ENCODE measurements at places on chromosomes 5 and 9.

GRCh38 chr5:159576902-159577301, 246.6 kb upstream of the IL12B start:
- H3K4me1 ChIP-seq, result no peaks in the 10 kb centered on the region
- no peak overlapping the region for H3K4me3 ChIP-seq
- no peaks in the 10 kb centered on the region for H3K36me3 ChIP-seq
- H3K27me3 ChIP-seq, result no peaks in the 10 kb centered on the region

DNA sequence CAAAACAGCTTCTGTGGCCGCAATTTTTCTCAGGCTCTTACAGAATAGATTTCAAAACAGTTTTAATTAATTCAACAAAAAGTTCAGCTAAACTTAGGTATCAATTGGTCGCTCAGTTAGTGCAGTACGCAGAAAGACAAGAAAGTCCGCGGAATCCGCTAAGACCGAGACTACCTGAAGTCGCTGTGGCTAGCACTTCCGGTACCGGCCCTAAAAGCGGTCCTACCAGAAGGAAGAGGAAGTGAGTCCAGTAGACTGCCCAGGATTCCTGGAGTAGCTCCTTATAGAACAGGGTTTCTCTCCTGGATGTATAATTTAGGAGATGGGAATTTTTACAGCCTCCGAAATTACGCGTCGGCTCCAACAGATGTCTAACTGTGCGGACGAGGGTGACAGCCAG, 16.6 kb upstream of the PCDHB2 start:
- no peak for DNase-seq
- no peaks in the 10 kb centered on the region for H3K4me1 ChIP-seq
- H3K27me3 ChIP-seq, result peaks cover 12% of the 10 kb centered on the region
- no peak overlapping the region for H3K27ac ChIP-seq

DNA sequence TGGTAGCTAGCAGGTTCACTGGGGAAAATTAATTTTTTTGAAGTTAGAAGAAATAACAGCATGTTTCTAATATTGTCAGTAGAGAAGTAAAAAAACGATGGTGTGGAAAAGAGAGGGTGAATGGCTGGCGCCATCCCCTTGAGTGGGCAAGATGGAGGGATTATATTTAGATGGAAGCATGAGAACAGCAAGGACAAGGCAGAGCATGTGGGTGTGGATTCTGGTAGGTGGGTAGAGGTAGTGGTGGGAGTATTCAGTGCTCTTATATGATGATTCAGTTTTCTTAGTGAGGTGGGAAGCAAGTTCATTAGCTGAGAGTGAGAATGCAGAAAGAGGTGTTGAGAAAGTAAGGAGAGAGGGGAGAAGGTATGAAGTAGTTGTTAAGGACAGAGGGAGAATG, 188.1 kb downstream of the GABRB2 start:
- H3K4me1 ChIP-seq, result no peaks in the 10 kb centered on the region
- no peak overlapping the region for H3K27ac ChIP-seq
- no peak overlapping the region for H3K4me3 ChIP-seq

DNA sequence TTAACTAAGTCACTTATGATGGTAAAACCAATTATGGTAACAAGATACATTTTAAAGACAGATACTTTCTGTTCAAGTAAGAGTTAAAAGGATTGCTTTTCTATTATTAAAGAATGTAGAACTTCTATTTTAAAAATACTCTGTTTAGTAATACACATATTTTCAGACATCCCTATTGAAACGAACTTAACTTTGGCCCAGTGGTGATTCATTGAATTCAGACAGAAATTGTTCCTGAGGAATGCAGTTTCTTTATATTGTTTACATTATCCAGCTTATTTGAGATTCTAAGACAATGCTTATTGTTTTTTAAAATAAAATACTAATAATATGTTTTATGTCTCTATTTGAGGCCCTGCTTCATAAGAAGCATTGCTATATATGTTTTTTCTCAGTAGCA, 816.4 kb downstream of the SEMA5A start:
- no peaks in the 10 kb centered on the region for H3K27me3 ChIP-seq
- H3K27ac ChIP-seq, result no peak overlapping the region
- no peaks in the 10 kb centered on the region for H3K4me1 ChIP-seq
- no peaks in the 10 kb centered on the region for H3K36me3 ChIP-seq
